ENCODE measurements at places on chromosomes 7 and 10.

DNA sequence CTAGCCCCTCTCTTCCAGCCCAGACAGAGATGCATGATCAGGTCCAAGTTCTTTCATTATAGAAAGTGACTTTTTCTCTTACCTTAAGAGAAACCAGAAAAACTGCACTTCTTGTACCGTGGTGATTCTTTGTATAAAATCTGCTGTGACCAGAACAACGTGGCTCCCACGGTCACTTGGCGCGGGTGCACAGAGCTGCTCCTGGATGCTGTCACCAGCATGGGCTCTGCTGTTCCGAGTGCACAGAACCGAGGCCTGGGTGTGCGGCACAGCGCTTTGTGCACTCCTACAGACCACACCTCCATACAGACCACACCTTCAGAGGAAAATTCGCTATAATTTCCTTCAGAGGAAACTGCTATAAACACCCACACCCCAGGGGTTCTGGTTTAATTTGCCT, 26.0 kb downstream of the VIPR2 start:
- H3K36me3 ChIP-seq: no peaks in the 10 kb centered on the region
- DNase-seq: no peak
- peaks cover 3% of the 10 kb centered on the region for H3K4me1 ChIP-seq
- peaks cover 49% of the 10 kb centered on the region for H3K27me3 ChIP-seq
- no peak overlapping the region for H3K4me3 ChIP-seq

DNA sequence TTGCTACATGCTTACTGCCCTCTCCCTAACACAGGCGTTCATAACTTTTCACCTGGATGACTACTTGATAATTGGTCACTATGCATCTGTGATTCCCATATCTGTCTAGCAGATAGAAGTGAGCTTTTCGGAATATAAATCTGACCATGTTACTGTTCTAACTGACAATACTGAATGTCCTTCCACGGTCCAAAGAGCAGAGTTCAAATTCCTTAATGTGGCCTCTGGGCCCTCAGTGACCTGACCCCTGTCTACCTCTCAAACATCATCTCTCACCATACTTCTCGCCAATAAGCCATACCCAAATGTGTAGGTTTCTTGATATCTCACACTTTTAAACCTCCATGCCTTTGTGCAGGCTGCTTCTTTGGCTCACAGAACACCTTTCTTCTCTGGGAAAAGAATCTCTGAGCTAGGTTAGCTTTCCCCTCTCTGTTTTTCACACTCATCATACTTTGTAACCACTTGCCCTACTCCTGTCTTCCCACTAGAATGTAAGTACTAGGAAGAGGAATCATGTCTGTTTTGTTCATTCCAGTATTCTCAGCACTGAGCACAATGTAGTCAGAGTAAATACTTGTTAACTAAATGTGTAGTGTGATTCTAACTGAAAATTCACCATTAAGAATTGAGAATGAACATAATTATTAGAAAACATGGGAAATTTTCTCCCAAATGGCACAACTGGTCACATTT, 39.2 kb upstream of the LRRC17 start:
- H3K4me1 ChIP-seq: peaks cover 5% of the 10 kb centered on the region
- peak overlapping the region; percentile 17 for H3K27ac ChIP-seq
- H3K4me3 ChIP-seq: no peak overlapping the region
- peaks cover 2% of the 10 kb centered on the region for H3K36me3 ChIP-seq
- no peaks in the 10 kb centered on the region for H3K27me3 ChIP-seq

GRCh38 chr10:51369903-51370302, 295.6 kb downstream of the PRKG1 start:
- no peak overlapping the region for H3K4me3 ChIP-seq
- no peak overlapping the region for H3K27ac ChIP-seq
- DNase-seq: no peak
- peaks cover 9% of the 10 kb centered on the region for H3K27me3 ChIP-seq

DNA sequence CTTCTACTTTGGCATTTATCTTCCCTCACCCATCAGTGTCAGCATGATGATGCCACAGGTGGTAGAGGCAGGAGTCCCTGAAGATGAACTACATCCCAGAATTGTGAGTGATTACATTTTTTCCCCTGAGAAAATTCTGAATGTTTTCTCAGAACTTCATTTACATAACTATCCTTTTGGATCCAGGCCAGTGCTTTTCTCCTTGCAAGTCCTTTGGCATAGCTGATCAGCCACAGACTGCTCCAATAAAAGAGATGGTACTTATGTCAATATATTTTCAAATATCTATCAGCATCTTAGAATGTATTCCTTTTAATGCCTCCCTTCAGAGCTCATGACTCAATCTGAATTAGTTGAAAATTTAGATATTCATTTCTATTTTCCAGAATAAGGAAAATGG, 135.5 kb downstream of the IQUB start:
- H3K4me3 ChIP-seq: no peak overlapping the region
- no peak overlapping the region for H3K27ac ChIP-seq
- no peaks in the 10 kb centered on the region for H3K4me1 ChIP-seq
- no peaks in the 10 kb centered on the region for H3K36me3 ChIP-seq
- no peak for DNase-seq

DNA sequence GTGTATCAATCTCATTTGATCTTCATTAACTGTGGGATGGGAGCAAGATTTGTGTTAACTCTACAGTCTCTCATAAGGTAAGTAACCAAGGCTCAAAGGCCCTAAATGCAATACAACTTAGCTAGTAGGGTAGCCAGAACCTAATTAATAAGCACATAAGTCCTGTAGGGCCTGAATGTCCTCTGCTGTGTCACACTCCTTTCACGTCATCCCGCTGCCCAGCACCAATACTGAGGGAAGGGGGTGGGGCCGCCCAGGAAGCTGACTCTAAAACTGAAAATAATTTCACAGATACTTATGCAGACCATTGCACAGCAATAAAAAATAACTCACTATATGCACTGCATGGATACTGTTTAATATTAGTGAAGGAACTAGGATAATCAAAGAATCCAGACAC, 13.7 kb downstream of the CCDC6 start:
- peak overlapping the region; percentile 34 for H3K27ac ChIP-seq
- DNase-seq: no peak
- peaks cover 51% of the 10 kb centered on the region for H3K4me1 ChIP-seq
- no peak overlapping the region for H3K4me3 ChIP-seq
- H3K36me3 ChIP-seq: peaks cover 2% of the 10 kb centered on the region

DNA sequence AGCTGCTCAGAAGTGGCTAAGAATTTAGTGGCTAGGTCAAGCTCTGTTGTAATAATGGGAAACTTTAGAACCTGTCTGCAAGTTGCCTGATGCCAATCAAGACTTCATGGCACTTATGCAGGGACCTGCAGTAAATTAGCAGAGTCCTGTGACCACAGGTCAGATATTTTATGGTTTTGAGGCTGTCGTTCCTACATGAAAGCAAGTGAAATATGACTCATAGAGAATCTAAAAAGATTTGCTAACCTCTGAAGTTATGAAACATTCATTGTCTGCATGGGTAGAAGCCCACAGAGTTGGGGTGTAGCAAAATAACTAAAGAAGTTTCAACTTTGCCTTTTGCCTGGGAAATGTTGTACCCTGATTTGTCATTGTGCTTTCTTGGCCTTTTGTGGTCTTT, 32.3 kb downstream of the SLC39A12 start:
- no peak overlapping the region for H3K4me3 ChIP-seq
- peaks cover 11% of the 10 kb centered on the region for H3K27me3 ChIP-seq
- H3K36me3 ChIP-seq: no peaks in the 10 kb centered on the region
- DNase-seq: no peak
- H3K27ac ChIP-seq: no peak overlapping the region

DNA sequence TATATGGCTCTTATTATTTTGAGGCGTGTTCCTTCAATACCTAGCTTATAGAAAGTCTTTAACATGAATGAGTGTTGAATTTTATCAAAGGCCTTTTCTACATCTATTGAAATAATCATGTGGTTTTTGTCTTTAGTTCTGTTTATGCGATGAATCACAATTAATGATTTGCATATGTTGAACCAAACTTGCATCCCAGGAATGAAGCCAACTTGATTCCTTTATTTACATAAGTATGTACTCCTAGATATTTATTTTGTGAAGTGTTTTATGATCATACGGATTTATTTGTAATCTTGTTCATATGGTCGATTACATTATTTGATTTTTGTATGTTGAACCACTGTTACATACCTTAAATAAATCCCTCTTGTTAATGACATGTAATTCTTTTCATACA, 244.3 kb upstream of the KCND2 start:
- no peaks in the 10 kb centered on the region for H3K4me1 ChIP-seq
- no peak overlapping the region for H3K4me3 ChIP-seq
- DNase-seq: no peak
- H3K27me3 ChIP-seq: no peaks in the 10 kb centered on the region
- H3K27ac ChIP-seq: no peak overlapping the region

DNA sequence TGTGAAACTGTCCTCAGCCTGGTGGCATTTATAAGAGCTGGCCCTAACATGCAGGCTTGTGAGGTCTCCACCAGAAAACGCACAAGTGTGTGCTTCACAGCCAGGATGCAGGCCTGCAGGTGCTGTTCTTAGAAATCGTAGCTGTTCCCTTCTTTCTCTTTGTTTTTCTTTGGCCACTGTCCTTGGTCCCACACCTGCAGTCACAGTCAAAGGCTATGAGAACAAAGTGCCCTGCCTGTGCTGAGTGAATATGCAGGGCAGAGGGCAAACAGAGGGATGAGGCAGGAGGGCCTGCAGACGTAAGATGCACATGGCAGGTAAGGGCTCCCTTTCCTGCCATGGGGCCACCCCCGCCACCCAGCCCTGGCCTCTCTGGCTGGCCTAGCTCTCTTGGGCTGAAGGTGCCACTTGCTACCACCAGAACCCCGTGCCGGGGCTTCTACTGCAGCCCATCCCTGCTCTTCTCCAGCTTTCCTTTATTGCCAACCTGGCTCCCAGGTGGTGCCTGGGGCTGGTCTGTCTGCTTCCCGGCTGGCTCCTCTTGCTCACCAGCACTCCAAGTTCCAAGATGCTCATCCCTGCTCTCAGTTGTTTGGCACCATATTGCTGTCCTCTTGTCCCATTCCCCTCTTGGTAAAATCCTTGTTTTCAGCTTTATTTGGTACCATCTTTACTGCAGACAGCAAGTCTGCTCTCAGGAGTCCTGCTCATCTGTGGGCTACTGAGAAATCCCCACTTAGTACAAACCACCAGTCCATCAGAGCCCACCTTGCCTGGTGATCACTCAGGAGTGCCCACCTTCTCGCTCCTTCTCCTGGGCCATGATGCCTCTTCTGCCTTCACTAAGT, 308.1 kb upstream of the ZMIZ1 start:
- H3K27ac ChIP-seq: no peak overlapping the region
- H3K4me3 ChIP-seq: no peak overlapping the region
- DNase-seq: no peak
- H3K4me1 ChIP-seq: peaks cover 3% of the 10 kb centered on the region
- H3K27me3 ChIP-seq: peaks cover 44% of the 10 kb centered on the region

- no peak for DNase-seq
- peak overlapping the region; percentile 91 for H3K4me3 ChIP-seq
- H3K27ac ChIP-seq: peak overlapping the region; percentile 96
- no peaks in the 10 kb centered on the region for H3K27me3 ChIP-seq
- H3K36me3 ChIP-seq: no peaks in the 10 kb centered on the region
Measured at GRCh38 chr10:22666287-22667092, 47.9 kb downstream of the PIP4K2A start.

- peaks cover 4% of the 10 kb centered on the region for H3K36me3 ChIP-seq
- no peak overlapping the region for H3K4me3 ChIP-seq
- DNase-seq: no peak
- peak overlapping the region; percentile 51 for H3K27ac ChIP-seq
Measured at GRCh38 chr10:119278126-119278709, 70.8 kb downstream of the GRK5 start.

- no peak overlapping the region for H3K4me3 ChIP-seq
- no peaks in the 10 kb centered on the region for H3K27me3 ChIP-seq
- no peak for DNase-seq
- no peaks in the 10 kb centered on the region for H3K36me3 ChIP-seq
- H3K4me1 ChIP-seq: no peaks in the 10 kb centered on the region
- no peak overlapping the region for H3K27ac ChIP-seq
Measured at GRCh38 chr10:129581827-129582411, 114.9 kb downstream of the MGMT start.

- no peak for DNase-seq
- H3K36me3 ChIP-seq: no peaks in the 10 kb centered on the region
- no peak overlapping the region for H3K4me3 ChIP-seq
- H3K27ac ChIP-seq: no peak overlapping the region
- H3K27me3 ChIP-seq: no peaks in the 10 kb centered on the region
- no peaks in the 10 kb centered on the region for H3K4me1 ChIP-seq
Measured at GRCh38 chr7:417973-418601, 101.6 kb downstream of the PDGFA start.

GRCh38 chr10:90398566-90398965, 459.3 kb downstream of the HTR7 start:
- H3K4me3 ChIP-seq: no peak overlapping the region
- H3K27me3 ChIP-seq: no peaks in the 10 kb centered on the region
- no peaks in the 10 kb centered on the region for H3K4me1 ChIP-seq
- DNase-seq: no peak
- H3K27ac ChIP-seq: no peak overlapping the region

- H3K27ac ChIP-seq: peak overlapping the region; percentile 63
- peak overlapping the region; percentile 49 for H3K4me3 ChIP-seq
- H3K36me3 ChIP-seq: peaks cover 10% of the 10 kb centered on the region
- H3K4me1 ChIP-seq: peaks cover 21% of the 10 kb centered on the region
- H3K27me3 ChIP-seq: no peaks in the 10 kb centered on the region
Measured at GRCh38 chr7:967361-968082, 7.8 kb downstream of the COX19 start.

- no peak for DNase-seq
- peaks cover 47% of the 10 kb centered on the region for H3K4me1 ChIP-seq
- H3K36me3 ChIP-seq: no peaks in the 10 kb centered on the region
- peak overlapping the region; percentile 54 for H3K27ac ChIP-seq
Measured at GRCh38 chr10:59870152-59870551, 36.2 kb downstream of the CCDC6 start.
